ENCODE measurements at places on chromosomes 12 and 14.

GRCh38 chr12:6333566-6333965, 8.3 kb downstream of the TNFRSF1A start:
- no peak for DNase-seq

DNA sequence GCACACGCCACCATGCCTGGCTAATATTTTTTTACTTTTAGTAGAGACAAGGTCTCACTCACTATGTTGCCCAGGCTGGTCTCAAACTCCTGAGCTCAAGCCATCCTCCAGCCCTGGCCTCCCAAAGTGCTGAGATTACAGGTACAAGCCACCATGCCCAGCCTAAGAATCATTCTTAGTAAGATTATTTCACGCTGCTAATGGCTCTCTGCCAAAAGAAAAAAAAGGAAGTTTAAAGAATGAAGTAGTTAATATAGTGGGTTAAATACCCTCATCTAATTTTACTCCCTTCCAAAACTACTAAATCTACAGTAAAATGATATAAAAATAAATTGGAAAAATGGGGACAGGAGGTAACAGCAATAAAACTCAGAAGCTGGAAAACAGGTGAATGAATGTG, 2.6 kb downstream of the ETFRF1 start:
- DNase-seq, result no peak

GRCh38 chr12:45585522-45586230, 143.8 kb upstream of the ARID2 start:
- DNase-seq, result no peak

DNA sequence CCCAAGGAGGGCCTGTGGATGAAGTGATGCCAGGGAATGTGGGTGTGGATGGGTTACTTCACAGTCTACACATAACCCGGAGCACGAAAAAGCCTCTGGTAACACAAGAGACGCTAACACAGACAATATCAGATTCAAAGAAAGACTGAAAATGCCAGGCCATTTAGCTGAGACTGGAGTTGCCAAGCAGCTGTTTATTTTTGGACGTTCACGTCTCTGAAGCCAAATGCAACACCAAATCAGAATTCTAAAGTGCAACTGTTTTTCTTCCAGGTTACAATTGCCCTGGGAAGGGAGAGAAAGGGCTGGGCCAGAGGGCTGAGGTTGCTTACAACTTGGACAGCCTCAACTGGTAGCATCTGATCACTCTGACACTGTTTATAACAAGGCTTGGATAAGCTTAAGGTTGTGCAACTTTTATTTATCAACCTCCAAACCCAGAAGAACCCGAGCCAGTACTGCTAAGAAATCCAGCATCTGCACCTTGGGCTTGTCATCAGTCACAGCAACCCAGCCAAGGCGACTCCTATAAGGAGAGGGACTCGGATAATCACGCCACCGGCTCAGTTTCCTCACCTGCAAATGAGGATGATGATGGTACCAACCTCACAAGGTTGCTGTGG, 24.8 kb downstream of the NUAK1 start:
- no peak for DNase-seq

DNA sequence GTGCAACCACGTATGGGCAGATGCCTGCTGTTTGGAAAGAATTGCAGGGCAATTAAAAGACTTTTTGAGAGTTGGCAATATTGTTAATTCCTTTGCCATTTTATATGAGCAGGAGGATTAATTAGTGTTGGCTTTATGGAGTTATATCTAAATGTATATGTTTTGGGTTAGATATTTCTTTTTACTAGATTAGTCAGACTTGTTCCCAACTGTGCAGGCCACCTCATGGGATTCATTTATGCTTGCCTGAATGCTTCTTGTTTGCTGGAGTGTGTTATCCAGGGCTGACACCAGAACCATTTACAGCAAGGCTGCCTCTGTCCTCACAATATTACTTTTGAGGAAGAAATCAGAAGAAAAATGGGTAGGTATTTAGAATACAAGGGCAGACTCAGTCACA, 192.5 kb downstream of the KTN1 start:
- no peak for DNase-seq
